Activated CD8-positive, alpha-beta memory T cell treated with anti-CD3 and anti-CD28 coated beads for 1 hour (primary cell): ENCODE measurements at places on chromosomes 2 and 18.

DNA sequence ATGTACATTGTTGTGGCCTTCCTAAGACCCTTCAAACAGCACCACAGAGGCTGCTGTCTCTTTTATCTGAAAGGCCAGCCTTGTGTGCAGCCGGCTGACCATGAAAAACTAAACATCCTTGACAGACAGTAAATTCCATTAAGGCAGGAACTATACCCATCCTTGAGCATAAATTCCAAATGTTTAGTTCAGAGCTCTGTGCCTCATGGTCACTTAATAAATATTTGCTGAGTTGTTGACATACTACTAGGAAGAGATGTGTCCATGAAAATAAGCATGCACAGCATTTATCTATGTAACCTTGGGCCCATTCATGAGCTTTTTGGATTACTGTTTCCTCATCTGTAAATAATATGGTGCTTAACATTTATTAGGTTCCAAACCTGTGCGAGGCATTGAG lies 424.8 kb downstream of the HRH4 start:
- DNase-seq = no peak

GRCh38 chr2:121486191-121486790 lies 44.4 kb upstream of the RNU4ATAC start:
- DNase-seq = no peak

DNA sequence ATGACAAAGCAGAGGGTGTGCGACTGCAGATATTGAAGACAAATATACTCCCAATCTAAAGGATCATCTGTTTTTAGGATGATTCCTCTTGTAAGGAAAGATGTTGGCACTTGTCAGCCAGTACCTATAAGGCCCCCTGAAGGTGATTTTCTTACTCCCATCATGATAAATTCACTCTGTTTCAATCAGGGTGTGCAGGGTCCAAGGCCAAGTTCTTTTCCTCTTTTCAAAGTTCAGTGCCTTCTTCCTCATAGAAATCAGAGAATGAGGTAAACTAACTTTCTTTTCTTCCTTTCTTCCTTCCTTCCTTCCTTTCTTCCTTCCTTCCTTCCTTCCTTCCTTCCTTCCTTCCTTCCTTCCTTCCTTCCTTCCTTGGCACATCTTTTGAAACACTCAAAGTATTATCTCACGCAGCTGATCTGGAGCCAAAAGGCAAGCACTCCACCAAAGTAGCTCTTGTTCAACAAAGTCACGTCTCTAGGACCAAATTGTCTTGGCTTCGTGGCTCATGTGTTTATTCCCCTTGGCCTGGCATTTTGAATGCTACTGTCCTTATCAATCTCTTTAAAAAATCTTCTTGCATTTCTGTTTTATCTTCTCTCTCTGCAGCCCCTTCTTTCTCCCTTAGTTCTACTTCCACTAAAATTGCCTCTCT lies 87.7 kb downstream of the DCC start:
- DNase-seq = no peak

GRCh38 chr18:22710673-22711191 lies 222.4 kb upstream of the RBBP8 start:
- DNase-seq = no peak

- no peak for DNase-seq
Observed at GRCh38 chr2:164523726-164524125, 97.6 kb downstream of the GRB14 start.
